ENCODE measurements at places on chromosomes 12 and 14.

GRCh38 chr12:124604264-124604680, 36.9 kb upstream of the NCOR2 start:
- no peak for DNase-seq

- no peak for DNase-seq
Measured at GRCh38 chr14:74135426-74135825, 50.7 kb downstream of the LIN52 start.

DNA sequence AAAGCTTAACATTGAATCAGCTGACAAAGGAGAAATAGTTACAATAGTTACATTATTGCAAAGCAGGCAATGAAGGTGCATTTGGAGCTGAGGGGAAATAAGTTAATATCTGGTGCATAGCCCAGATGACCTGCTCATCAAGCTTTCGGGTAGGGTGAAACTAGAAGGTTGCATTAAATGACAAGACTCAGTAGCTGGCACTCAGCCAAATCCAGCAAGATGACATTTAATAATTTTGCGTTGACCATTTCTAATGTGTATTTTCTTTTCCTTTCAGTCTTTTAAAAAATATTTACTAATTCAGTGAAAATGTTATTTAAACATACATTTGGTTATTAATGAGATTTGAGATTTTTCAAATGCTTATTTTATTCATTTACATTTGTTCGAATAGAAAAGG, 188.6 kb downstream of the SLC5A8 start:
- no peak for DNase-seq

GRCh38 chr12:47729233-47729632, 3.9 kb upstream of the ENDOU start:
- DNase-seq = no peak

DNA sequence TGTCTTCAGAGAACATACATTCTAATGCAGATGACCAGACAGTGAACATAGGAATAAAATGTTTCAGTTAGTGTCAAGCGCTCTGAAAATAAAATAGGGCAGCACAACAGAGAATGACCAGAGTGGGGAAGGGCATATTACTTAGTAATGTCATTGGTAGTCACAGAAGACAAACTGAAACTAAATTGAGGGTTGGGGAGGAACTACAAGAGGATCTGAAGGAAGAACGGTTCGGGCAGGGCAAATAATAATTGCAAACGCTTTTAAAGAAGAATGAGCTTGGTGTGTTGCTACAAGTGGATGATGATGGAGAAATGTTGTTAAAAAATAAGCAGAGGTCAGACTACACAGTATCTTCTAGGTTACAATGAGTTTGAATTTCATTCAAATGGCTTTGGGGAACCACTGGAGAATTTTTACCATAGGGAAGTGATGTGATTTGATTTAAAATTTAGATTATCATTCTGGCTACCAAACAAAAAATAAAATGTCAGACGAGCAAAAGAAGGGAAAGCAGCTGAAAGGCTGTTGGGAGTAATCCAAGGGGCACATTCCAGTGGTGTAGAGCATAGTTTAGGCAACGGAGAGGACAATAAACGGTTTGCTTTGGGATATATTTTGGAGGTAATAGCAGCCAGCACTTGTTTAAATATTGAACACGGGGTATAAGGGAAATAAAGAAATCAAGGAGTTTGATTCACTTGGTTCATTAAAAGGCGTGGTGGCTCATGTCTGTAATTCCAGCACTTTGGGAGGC, 56.3 kb upstream of the SLC6A13 start:
- DNase-seq = no peak

Measured in amniotic stem cell (primary cell).